ENCODE measurements at places on chromosomes 6 and 20.

GRCh38 chr6:121616406-121616805, 181.0 kb downstream of the GJA1 start:
- no peak for DNase-seq

GRCh38 chr6:56346958-56347357, 99.6 kb upstream of the COL21A1 start:
- DNase-seq, result no peak

GRCh38 chr6:140204154-140204553, 829.7 kb upstream of the CITED2 start:
- no peak for DNase-seq

- no peak for DNase-seq
Measured at GRCh38 chr20:59220161-59220560, 56.5 kb downstream of the ZNF831 start.

DNA sequence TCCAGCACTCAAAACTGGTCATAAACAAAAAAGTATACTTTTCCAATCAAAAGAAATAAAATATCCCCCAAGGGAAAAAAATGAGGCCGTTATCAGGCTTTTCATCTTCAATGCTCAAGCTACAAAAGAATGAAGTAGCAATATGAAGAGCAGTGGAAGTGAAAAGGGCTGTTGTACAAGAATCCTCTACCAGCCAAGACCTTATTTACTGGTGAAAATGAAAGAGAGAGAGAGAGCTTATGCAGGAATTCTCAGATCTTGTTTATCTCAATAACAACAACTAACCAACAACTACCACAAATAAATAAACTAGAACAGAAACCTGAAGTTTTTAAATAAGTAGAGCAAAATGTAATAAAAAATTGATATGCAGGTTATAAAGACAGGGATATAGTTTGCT, 400.6 kb downstream of the HDGFL1 start:
- DNase-seq, result no peak

- DNase-seq, result peak; percentile 38
Measured at GRCh38 chr6:53484476-53485280, 60.2 kb downstream of the GCLC start.

GRCh38 chr20:32358632-32358882, 426 bp downstream of the ASXL1 start:
- DNase-seq, result no peak

DNA sequence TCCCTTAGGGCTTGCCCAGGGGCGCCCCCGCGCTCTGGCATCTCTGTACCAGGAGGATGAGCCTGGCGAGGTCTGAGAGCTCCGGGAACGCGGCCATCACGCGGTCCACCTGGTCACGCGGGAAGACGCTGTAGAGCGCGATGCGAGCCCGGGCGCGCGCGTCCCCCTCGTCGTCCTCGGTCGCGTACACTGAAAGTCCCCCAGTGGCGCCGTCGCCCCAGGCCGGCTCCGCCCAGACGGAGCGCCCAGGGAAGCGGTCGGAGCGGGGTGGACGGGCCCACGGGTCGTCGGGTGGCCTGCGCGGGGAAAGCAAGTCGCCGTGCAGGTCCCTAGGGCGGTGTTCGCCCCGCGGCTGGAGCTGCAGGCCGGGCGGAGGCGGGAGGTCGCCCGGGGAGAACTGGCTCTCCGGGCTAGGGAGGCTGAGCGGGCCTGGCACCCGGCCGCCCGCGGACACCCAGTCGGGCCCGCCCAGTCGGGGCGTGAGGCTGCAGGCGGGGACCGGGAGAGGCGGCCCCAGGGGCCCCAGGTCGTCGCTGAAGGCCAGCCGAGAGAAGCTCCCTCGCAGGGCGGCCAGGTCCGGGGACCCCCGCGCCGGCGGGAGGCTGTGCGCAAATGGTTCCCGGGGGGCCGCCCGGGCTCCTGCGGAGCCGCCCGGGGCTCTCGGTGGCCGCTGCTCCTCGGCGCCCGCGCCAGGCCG, 34.0 kb downstream of the ZC3H12D start:
- no peak for DNase-seq

All from progenitor cell of endocrine pancreas (in vitro differentiated cells).